ENCODE measurements at places on chromosomes 5 and 9.

DNA sequence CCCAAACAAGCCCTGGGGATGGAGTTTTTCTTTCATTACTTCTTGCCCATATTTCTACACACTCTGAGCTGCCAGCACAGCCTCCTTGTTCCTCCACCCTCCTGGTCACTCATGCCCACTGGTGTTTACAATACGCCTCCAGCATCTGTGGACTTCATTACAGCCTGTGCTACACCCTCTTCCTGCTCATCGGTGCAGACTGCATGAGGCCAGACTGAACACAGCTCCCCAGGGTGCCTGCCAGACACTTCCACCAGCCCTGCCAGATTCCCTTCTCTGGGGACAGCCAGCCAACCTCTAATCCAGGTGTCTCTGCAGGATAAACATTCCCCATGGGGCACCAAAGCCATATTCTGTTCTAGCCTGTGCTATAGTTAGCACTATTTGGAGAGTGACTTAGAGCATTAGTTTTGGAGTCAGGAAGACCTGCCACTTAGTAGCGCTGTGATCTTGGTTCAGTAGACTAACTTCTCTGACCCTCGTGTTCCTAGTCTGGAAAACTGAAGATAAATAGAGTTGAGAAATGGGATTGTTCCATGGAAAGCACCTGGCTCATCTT, 163.8 kb upstream of the KLF4 start:
- no peak for DNase-seq

GRCh38 chr9:135515083-135515951, 5.9 kb upstream of the LCN1 start:
- DNase-seq: no peak

- DNase-seq: no peak
Observed at GRCh38 chr5:133273661-133274596, 222.1 kb downstream of the HSPA4 start.

- peak; percentile 73 for DNase-seq
Observed at GRCh38 chr9:94639061-94639998, at the start of gene FBP1. Gene FBP1 (minus strand): TSS chr9:94639518. CDS start chr9:94639310, 208 bp downstream.

- DNase-seq: no peak
Observed at GRCh38 chr5:177537389-177538361, 16.7 kb downstream of the FAM193B start.
